Skin of body (tissue), 3 donors: ENCODE measurements at places on chromosomes 7 and 10. TPM values are rescaled to one million over a fixed set of nuclear protein-coding genes. Genes with fewer than 3 reads are reported as not detected.

The HIBADH gene
- total RNA-seq = 36.1 TPM

The SRI gene
- 42.3 TPM for total RNA-seq

The KCNMA1 gene
- 11.7 TPM for total RNA-seq

The MPP7 gene
- 15.9 TPM for total RNA-seq

The CTAGE4 gene
- total RNA-seq = 9.1 TPM
